ENCODE measurements at places on chromosomes 6 and 20.
A peak's percentile ranks its signal among the peaks of the same experiment; 100 is the strongest.

DNA sequence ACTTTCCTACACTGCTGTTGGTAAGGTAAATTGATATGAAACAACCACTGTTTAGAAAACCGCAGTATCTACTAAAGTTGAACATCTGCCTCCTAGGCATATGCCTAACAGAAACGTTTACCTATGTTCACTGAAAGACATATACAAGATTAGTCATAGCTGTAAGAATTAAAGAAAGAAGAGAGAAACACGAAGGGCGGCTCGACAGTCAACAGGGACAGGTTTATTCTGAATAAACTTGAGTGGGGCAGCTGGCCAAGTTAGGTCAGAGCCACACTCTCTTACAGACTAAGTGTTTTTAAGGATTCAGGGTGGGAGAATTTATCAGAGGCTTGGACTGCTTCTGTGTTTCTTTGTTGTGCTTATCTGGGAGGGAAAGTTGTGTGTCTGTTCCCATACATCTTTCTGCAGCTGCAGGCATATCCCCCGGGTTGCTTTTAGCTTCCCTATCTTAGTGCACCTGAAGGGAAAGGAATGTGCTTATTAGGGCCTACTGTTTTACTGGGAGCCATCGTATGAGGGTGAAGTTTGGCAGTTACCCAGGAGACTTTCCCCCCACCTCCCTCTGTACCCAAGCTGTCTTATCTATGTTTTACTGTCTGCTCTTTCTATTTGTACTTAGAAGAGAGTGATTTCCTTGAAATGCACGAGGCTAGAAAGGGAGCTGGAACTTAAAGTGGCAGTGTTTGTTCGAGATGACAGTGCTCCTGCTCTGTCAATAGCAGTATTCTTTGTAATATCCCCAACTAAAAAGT lies 20.4 kb downstream of the PROCR start:
- DNase-seq, result no peak

DNA sequence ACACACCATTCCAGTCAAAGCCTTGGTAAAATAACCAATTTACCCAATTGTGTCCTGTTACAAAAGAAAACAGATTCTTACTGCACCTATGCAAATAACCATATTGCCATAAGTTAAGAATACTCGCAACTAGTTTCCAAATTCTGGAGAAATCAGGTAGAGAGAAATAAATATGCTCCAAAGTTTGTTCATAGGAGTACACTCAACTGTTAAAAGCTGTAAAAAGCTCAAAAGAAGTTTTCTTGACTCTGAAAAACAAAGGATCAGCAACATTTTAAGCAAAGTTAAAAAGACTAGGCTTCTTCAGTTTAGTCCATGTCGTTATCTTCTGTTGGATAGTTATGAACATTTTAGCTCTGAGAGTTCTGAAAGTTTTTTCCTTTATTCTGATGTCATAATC lies 48.0 kb downstream of the CEP85L start:
- DNase-seq, result no peak

DNA sequence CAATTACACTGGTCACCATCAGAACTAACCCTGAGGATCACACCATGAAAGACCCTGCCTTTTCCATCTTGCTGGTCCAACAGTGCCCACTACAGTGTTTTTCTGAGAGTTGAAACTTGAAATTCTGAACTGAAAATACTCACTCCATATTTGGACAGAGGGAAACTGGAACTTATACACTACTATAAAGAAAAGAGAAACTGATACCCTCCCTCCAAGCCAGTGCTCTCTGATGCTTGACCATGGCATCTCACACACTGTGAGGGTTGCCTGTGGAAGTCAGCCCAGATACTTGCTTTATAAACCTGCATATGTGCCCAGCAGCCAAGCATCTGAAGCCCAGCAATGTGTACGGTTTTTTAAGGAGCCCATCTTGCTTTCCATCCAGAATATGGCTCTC lies 108.7 kb downstream of the FOXA2 start:
- DNase-seq, result no peak

DNA sequence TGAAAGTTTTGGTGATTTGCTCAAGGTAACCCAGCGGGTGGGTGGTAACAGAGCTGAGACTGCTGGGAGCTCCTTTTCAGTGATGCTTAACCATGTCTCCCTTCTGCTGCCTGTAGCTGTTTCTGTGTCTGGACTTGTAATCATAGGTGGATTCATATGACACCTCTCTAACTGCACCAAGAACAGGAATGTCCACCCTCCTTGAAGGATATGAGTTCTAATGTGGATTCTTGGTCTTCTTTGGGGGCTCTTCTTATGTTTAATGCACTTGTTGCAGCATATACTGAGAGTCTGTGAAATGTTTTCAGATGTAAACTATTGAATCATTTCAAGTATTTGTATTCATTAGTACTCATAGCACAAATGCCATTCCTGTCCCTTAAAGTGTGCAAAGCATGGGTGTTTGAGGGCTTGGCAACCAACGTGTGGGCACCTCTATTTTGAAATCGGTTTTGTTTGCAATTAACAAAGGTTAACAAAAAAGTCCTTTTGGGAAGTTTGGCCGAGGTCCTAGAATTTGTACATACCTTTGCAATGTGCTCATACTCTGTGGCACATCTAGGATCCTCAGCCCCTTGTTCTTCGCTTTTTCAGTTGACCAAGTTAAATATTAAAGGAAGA lies 138.0 kb downstream of the SOX4 start:
- peak; percentile 57 for DNase-seq

DNA sequence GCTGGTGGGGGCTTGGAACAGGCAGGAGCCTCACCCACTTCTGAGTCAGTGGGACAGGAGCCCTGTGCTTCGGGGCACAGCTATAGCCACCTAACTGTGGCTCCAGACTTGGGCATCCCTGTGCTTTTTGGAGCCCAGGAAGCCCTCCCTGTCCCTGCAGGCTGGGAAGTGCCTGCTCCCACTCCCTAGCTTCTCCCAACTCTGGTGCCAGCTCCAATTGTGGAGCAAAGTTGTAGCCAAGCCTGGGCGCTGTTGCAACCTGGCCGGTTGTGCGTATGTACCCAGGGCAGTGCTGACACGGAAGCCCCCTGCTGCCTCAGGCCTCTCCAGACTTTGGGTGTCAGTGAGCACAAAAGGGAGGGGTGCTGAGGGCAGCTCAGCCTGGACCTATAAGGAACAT lies 601.7 kb upstream of the GJE1 start:
- DNase-seq, result no peak

- DNase-seq, result no peak
Measured at GRCh38 chr6:35343835-35344550, 1.6 kb downstream of the PPARD start.

DNA sequence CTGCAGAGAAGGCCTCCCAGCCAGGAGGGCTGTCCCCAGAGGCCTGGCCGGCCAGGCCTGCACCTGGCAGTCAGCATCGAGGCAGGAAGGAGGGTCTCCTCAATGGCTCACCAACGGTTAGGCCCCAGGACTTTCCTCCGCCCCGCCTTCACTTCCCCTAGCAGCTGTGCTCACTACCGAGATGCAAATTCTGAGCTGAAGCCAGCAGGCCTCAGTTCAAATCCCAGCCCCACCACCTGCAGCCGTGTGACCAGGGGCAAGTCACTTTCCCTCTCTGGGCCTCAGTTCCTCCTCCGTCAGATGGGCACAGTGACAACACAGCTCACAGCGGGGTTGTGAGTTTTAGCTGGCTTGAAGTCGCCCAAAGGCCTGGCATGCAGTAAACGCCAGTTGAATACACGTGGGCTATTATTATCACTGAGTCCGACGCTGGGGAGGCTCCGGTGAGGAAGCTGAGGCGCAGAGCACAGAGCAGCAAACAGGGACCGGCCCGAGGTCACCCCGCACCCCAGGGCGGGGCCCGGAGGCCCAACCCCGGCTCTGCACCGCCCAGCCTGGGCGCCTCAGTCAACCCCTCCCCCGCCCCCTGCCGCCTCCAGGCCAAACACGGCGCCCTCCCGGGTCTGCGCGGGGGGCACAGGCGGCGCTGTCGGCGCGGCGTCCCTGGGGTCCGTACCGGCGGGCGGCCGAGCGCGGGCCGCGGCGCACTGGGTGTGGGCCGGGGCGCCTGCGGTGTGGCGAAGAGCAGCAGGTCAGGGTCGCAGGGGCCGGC lies 671 bp downstream of the E2F1 start:
- DNase-seq, result peak; percentile 51

Data from EL (cell line).